NCI-H2081 (cell line): ENCODE measurements at places on chromosomes 4 and X.

DNA sequence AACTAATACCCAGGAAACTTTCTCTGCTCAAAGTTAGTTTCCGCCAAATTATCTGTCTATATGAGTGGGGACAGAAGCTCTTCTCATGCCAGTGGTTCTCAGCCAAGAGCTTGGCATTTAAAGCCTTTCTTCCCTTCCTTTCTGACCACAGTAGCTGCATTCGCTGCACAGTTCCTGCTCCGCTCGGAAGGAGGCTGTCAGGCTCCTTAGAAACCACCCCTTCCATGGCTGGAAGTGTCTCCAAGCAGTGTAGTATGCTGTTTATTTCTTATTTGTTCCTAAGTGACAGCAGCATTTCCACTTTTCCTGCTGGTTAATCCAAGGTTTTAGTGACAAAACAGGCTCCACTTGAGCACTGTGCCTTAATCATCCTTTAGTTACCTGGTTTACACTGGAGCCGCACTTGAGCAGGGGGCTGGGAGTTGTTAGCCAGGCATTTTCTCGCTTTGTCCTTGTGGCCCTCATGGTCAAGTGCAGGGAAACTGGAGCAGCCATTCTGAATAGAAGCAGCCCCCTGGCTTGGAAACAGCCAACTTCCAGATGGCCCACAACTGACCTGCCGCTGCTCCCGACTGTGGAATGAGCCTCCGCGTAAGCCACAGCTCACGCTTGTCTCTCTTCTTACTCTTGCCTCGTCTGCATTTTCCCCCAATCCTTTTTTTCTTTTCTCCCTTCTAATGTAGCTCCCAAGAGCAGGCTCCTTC is 739.4 kb upstream of the TENM3 start:
- no peak for DNase-seq

DNA sequence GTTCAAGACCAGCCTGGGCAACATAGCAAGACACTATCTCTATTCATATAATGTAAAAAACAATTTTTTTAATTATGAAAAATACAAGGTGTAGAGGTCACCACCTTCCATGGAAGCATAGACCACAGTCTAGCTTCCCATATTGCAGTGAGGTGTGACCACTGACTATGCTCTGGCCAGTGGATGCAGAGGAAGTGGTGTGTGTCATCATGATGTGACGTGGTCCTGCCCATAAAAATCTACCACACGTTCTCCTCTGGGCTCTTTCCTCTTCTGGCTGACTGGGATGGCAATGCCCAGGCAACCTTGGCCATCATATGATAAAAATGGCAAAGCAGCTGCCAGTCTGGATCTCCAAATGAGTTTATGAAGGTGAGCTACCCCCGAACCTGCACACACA is 65.7 kb downstream of the RBM47 start:
- DNase-seq = no peak

DNA sequence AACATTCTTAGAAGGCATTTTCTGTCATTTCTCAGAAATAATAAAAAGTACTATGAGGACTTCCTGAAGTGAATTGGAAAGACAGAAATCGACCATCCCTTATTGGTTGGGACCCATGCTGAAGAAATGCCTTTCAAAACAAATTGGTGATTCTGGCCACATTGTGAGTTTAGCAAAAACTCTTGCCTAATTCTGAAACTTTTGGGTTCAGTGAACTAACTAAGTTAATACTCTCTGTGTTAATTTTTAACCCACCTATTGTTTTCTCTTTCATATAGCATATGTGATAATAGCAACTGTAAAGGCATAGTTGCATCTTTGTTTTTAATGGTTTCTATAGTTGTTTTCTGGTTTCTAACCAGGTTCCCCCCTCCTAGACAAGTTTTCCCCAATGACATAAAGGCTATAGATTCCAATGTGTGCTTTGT is 129.3 kb upstream of the FAT1 start:
- no peak for DNase-seq

- no peak for DNase-seq
These were observed 60.0 kb upstream of the PAK3 start for GRCh38 chrX:111035991-111036390.

DNA sequence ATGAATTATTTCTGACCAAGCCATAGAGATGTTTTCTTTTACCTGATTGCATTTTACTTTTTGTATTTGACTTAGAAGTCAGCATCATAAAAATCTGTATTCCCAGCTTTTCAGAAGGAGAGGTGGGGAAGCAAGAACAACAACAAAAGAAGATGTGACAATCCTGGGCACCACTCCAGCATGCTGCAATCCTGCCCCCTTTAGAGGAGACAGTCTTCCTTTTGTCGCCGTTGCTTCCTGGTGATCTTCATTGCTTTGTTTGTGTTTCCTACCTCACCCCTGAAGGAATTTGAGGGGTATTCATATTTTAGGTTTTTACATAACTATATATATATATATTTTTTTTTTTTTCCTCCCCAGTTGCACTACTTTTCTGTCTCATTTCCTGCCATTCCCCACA is 3.7 kb downstream of the QRFPR start:
- no peak for DNase-seq

- no peak for DNase-seq
These were observed 111.6 kb upstream of the WDR17 start for GRCh38 chr4:175953960-175954521.

- no peak for DNase-seq
These were observed 59.5 kb upstream of the MSANTD1 start for GRCh38 chr4:3189459-3189858.

DNA sequence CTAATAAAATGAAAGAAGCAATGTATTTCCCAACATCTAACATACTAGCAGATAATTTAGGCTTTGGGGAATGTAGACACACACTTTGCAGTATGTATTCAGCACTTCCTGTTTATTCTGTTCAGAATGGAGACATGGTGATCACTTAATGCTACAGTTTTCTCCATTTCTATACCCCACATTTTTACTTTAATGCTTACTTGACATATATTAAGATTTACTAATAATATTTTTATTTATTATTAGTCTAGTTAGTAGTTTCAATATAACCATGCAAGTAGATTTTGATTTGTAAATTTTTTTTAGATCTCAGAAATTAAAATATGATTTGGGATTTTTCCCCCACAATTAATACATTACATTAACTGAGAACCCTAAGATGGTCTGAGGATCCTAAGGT is 98.4 kb downstream of the PRSS12 start:
- no peak for DNase-seq

DNA sequence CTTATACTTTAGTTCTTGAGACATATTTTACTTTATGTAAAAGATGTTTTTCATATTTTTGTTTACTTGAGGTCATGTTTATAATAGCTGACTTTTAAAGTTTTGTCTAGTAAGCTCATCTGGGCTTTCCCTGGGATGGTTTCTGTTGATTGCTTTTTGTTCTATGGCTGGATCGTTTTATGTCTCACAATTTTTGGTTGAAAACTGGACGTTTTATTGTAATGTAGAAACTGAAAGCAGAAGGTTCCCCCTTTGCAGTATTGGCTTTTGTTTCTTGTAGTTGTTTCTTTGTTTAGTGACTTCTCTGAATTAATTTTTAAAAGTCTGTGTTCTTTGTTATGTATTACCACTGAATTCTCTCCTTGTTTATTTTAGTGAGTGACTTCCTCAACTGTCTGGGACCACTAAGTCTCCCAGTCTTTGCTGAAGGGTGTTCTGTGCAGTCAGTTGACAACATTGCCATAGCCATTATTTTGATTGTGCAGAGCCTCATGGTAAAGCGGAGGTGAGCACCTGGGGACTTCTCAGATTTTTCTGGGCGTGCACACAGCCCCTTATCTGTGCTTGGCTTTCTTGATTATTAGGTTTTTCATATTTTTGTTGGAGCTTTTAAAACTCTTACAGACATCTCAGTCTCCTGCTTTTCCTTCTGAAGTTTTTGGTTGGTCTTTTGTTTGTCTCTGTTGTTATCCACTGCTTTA is 31.0 kb downstream of the KDM6A start:
- no peak for DNase-seq

DNA sequence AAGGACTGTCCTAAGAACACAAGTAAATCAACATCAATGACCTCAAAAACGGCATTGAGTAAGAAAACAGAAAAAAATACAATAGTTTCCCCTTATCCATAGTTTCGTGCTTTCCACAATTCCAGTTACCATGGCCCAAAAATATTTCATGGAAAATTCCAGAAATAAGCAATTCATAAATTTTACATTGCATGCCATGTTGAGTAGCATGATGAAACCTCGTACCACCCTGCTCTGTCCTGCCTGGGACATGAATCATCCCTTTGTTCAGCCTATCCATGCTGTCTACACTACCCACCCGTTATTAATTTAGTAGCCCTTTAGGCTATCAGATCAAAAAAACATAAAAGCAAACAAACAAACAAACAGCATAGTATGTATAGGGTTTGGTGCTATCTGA is 51.1 kb downstream of the KLF3 start:
- no peak for DNase-seq

GRCh38 chrX:12304261-12304660 is 166.0 kb downstream of the FRMPD4 start:
- DNase-seq = no peak

DNA sequence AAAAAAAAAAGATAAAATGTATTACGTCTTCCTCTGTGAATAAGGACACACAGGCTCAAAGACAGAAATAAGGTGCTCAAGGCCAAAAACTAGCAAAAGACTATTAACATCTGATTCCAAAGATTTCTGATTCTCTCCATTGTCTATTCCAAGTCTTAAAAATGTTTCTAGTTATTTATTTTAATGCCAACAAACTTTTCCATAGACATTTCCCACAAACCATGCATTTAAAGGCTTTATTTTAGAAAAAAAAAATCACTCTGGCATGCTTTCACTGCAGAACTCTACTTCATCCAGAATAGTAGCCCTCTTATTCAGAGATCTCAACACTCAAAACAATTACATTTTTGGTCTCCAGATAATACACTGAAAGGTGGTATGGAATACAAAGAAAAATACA is 545.0 kb upstream of the TENM3 start:
- no peak for DNase-seq

- peak; percentile 37 for DNase-seq
These were observed 5.4 kb downstream of the SCARB2 start for GRCh38 chr4:76208005-76208765.

DNA sequence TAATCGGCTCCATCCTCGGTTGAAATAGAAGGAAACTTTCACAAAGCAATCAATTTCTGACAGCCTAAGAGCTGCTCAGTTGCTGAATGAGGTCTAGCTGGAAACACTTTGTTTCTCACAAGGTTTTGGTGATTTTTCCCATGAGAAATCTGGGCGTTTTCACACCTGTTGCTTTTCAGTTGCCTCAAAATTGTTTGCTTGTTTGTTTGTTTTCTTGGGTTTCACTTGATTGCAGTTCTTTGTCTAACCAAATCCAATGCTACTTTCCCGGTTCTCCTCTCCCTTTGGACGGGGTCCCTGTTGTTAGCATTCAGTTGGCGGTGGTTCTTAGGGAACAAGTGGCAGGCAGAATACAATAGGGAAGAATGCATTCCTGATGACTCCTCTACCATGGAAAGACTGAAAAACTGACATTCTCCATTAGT is 135.5 kb downstream of the PALLD start:
- DNase-seq = no peak

GRCh38 chr4:8412288-8412687 is 28.2 kb downstream of the ACOX3 start:
- no peak for DNase-seq

DNA sequence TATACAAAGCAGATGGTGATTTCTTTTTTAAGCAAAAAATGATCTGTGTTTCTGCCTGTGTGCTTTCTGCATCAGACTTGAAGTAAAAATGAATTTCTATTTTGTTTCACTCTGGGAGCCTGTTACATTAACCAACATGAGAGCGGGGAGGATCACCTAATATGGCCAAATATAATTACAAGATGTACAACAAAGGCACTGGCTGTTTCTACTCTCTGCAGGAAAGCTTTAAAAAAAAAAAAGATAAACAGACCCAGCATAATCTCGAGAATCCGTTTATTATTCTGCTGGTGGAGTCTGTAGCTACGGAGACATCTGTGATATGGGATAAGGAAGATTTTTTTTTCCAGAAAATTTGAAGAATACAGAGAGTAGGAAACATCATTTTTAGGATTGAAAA is 103.6 kb downstream of the COMMD8 start:
- peak; percentile 21 for DNase-seq

DNA sequence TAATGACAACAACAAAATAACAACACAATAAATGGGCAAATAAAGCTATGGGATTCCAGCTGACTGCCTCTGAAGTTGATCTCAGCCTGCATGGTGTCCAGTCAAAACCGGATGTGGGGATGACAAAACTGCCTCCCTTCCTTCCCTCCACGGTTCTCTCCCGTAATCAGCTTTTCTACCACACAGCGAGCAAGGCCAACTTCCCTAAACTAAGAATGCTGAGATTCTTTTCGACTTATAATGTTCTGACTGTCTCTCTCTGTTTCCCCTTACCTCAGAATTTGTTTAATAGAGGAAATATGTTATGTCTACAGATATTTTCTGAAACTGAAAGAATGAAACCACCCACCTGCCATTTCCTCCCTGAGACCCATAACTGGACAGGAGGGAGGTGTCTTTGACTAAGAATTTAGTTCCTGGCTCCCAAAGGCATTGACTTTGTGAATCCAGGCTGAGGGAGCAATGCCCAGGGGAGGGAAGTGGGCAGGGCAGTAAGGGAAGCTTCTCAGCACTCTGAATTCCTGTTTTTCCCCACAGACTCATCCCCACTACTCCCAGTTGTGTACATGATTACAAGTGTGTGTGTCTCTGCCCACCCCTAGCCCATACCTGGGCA is 1.0 kb upstream of the TLR1 start:
- no peak for DNase-seq

DNA sequence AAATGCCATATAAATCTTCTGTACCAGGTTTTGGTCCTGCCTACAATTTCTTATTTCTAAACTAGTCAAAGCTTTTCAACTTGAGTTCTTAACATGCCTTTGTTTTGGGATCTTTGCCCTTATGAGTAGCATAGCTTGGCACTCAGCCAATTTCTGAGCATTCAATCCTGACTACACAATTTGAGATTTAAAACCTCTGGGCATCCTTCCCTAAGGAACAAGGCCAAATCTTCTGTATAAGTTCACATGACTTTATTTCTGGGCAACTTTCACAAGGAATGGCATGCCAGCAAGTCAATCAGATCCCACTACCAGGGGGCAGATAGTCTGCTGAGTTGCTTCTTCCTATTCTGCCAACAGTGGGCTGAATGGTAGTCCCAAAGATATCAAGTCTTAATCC is 254.2 kb downstream of the ADAMTS3 start:
- no peak for DNase-seq

- no peak for DNase-seq
These were observed 41.6 kb downstream of the PPEF2 start for GRCh38 chr4:75860606-75861005.
